ENCODE measurements at places on chromosomes 11 and 22.

- no peak for ATAC-seq
These were observed 101.6 kb downstream of the FAM76B start for GRCh38 chr11:95688015-95688414.

GRCh38 chr11:111454561-111455192 lies 57.5 kb downstream of the BTG4 start:
- ATAC-seq = no peak

GRCh38 chr11:99268886-99269285 lies 248.1 kb downstream of the CNTN5 start:
- no peak for ATAC-seq

DNA sequence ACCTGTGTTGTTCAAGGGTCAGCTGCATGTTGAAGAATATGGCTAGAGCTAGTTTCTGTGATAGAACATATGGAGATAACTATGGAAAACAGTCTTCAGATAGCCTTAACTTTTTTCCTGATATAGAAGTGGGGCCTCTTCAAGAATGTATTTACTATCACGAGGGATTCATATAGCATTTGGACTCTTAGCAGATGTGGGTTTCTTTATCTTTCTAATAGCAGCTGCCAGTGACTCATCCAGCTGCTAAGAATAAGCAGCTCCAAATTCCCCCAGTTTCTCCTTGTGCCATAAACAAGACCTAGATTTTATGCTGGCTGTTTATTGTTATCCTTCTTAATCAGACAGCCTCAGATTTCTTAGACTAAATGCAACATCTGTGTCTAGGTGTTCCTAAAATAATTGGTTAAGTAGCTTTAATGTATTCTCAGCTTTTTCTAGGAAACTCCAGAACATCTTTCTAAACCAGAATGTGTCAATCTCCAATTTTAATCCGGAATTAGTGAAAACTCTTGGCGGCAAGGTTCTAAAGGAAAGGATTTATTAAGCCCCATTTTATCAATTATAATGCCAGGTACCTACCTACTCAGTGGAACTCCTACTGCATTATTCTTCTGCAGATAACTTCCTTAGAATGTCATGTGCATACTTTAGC lies 119.8 kb downstream of the CSTPP1 start:
- no peak for ATAC-seq

DNA sequence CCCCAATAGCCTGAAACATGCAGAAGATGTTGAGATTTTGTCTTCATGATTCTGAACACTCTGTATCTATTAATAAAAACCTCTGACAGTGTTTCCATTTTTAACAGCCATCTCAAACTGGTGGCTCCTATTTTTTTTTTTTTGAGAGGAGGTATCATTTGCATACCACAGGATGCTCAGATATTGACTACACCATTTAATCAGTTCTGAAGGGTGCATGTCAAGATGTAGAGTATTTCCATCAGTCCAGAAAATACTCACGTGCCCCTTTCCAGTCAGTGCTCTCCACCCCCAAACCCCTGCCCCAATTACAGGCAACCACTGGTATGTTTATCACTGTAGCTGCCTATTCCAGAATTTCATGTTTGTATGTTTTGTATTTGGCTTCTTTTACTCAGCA lies 85.3 kb upstream of the SORL1-AS1 start:
- no peak for ATAC-seq

DNA sequence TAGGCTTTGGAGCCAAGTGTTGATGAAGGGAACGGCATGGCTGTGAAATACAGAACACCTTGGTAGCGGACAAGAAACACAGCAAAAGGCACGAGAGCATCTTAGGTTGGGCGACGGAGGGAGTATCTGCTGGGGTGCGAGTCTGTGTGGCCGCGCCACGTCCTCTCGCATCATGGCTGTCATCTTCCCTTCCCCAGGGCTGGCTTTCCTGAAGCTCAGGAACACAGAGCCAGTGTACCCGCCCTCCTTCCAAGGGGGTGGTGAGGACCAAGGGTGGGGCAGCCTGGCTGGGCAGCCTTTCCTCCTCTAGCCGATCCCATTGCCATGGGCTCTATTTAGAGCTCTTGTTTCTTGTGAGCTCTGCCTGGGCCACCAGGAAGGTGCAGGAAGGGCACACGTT lies 154.4 kb downstream of the FEZ1 start:
- ATAC-seq = no peak

GRCh38 chr22:48357196-48357595 lies 1470.5 kb downstream of the BRD1 start:
- no peak for ATAC-seq

DNA sequence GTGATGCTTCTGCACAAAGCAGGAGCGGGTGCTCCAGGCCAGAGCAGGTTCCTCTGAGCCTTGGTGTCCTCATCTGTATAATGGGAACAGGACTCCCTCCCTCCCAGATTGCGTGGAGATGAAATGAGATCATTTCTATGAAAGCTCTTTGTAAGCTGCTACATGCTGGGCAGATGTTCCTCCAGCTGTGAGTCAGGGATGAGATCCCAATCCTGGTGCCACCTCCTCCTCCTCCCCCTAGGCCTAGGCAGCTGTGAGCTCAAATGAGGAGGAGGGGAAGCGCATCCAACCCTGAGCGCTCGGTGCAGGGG lies 7.0 kb upstream of the CABP2 start:
- ATAC-seq = no peak

Measured in stimulated activated memory B cell treated with anti-CD40 and anti-IgM and Interleukin-4, amounts not matched to agents 10 μg/mL and 1 μg/mL and 100 μg/mL, for 72 hours (primary cell).